ACHN (cell line): ENCODE measurements at places on chromosomes 6 and 20.

DNA sequence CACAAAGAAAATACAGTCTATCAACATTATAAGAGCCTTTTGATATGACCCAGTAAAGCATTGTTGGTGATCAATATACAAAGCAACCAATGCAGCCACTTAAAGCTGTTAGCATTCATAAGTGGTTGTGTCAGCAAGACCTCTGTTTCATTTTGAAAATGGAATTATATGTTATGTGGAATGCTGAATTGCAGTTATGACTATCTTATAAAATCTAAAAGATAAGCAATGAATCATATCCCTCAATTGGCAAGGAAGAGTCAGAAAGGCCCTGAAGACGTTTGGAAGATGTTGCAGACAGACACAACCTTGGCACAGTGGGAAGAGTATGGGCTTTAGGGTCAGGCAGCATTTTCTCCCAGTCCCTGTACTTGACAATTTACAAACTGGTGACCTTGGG lies 93.8 kb upstream of the RNF217 start:
- DNase-seq: no peak

DNA sequence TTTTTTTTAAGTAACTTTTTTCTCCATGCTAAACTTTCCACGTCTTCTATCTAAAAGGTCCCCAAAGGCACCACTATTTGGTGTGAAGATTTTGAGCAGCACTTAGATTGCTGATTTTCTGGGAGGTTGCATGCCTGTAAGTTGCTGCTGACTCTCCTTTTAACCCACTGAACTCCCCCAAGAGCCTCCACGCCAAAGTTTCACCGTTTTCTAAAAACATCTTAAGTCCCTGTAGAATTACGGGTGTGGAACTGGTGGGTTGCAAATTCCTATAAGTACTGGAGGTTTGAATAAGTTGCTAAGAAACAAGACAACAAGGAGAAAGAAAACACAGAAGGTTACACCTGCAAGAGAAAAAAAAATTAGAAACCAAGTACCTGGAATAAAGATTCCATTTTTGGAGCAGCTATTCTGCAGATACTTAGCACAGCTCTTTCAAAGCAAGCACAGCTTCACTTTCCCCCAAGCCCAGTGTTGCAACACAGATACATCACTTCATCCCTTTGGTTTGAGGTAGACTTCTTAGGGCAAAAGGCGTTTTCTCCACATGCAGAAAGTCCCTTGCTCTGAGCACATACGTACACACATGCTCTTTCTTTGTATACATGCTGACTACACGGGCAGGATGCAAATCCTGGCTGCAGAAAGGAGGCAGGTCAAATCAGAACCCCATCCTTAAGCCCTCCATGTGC lies 5.0 kb downstream of the JAG1 start:
- no peak for DNase-seq

DNA sequence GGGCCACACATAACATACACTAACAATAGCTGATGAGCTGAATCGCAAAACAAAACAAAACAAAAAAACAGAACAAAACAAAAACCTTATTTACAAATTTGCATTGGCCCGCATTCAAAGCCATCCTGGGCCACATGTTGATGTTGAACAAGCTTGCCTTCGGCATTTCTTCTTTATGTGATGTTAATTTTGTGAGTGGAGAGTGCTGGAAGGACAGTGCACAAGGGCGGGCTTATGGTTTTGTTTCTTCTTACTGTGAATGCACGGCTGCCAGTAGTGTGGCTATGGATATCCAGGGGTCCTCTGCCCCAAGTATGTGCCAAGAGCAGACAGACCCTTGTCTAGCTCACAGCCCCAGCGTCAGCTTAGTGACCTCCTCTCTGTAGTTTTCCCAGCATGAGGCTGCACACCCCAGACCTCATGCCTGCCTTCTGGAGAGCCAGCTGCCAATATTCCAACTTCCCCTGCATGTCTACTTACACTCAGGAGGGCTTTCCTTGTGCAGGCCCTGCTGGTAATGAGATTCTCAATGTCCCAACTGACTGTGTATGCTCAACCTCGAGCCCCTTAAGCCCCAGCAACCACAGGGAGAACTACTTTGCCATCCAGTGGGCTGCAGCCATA lies 24.9 kb downstream of the ZNF292 start:
- DNase-seq: no peak

- no peak for DNase-seq
Measured at GRCh38 chr6:159259441-159260125, 90.4 kb downstream of the FNDC1 start.

- DNase-seq: peak; percentile 57
Measured at GRCh38 chr6:116210750-116211425, 43.0 kb downstream of the TSPYL4 start.

- no peak for DNase-seq
Measured at GRCh38 chr6:52221302-52221701, 23.0 kb downstream of the IL17F start.

DNA sequence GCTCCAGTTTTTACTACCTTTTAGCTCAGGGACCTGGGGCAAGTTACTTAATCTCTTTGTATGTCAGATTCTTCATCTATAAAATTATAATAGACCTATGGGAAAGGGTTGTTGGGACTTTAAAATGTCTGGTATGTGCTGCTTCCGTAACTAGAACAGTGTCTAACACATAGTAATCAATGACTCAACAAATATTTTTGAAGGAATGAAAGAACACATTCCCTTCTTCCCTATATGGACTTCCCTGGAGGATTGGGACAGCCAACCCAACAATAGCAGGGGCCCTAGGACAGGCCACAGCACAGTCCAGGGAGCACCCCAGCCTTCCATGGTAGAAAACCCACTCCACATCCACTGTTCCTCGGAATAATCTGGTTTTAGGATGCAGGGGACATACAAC lies 50.7 kb upstream of the TPD52L1 start:
- peak; percentile 55 for DNase-seq

DNA sequence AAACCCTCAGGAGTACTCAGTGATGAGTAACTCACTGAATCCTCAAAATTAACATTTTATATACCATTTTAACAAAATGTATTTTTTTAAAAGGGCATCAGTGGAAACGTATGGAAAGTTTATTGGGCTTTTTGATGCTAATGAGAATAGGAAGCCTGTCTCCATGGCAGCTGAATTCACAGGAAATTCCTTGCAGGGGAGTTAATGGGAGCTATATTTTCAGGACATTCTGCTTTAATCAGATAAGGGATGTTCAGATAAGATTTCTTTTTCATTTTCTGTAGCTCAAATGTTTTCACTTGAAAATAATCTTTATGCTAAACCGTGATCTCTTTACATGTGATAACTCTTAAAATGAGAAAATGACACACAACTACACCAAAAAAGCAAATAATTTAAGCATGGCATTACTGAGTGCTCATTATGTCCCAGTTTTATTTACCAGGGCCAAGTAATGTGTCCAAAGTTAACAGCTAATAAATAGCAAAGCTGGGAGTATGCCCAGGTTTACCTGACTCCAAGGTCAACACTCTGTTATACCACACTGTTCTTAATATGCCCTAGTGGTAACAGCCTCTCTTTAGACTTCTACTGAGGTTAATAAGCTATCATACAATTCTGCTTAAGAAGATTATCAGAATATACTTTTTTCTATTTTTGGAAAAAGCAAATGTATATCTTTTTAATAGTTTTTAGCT lies 348.1 kb downstream of the GRIK2 start:
- no peak for DNase-seq

- DNase-seq: no peak
Measured at GRCh38 chr20:45426320-45427016, 10.5 kb downstream of the PIGT start.

GRCh38 chr6:7479801-7480266 lies 61.6 kb upstream of the DSP start:
- DNase-seq: no peak

DNA sequence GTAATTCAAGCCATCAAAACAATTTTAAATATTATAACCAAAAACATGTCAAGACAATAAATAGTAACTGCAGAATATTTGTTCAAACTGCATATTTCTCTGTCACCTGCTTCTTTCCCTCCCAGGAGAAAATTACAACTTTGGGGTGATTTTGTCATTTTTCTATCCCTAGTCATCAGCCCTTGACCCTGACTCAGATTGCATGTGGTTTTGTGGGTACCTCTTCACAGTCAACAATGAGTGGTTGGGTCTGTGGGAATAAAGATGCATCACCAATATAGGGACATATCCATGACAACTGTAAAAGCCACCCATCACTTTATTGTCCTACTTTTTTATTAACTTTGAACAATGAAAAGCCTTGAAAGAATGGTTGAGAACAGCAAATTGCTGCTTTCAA lies 7.3 kb downstream of the COL10A1 start:
- peak; percentile 25 for DNase-seq

GRCh38 chr20:50854506-50855249 lies 59.8 kb downstream of the BCAS4 start:
- no peak for DNase-seq

- DNase-seq: no peak
Measured at GRCh38 chr20:52193133-52193532, 1.6 kb upstream of the ZFP64 start.

DNA sequence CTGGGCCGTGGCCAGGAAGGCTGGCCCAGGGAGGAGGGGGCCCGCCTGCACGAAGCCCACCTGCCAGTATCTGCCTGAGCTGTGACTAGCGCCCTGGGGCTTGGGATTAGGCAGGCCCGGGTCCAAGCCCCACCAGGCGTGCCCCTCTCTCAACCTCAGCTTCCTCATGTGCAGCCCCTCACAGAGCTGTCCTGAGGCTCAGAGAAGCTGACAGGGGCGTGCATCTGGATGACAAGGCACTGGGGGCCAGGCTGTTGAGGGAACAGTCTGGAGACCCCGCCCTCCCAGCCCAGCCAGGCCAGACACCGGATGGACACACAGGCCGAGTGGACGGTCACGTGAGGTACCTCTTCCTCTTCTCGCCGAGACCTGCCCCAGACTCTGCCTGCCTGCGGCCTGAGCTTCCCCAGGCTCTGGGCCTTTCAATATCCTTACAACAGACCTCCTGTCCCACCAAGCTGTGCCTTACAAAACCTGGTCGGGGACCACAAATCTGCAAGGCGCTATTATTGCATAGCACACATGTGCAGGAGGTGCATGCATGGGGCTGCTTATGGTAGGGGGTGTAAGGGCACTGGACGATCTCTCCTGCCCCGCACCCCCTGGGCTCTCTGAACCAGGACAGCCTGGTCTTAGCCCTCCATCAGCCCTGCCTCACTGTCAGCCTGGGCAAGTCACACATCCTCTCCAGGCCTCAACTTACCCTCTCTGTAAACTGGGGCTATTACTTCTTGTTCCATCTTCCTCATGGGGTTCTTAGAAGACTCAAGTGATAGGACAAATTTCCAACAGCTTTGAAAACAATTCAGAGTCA lies 20.0 kb downstream of the NOL4L start:
- no peak for DNase-seq

DNA sequence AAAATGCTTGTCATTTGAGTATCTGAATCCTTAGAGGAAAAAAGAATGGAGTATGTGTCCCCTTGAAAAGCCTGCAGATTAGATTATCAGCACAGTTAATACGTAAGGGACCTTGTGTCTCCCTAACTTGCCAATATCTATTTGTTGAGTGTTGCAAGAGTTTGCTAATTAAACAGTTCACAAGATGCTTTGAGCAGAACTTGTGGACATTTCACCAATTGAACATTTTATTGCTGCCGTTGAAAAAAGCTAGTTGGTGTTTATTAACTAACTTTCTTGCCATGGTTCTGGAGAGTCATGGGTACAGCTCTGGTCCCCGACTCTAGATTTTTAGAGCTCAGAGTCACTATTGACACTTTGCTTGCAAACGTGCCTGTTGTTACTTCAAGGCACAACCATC lies 30.6 kb upstream of the PRDM1 start:
- no peak for DNase-seq

GRCh38 chr6:34239500-34239825 lies 2.8 kb downstream of the HMGA1 start:
- DNase-seq: no peak

GRCh38 chr6:4781426-4781825 lies 5.2 kb downstream of the CDYL start:
- no peak for DNase-seq
